ENCODE measurements at places on chromosomes 1 and 21.

- no peak for DNase-seq
These were observed 258.3 kb downstream of the OLFM3 start for GRCh38 chr1:101738475-101738874.

DNA sequence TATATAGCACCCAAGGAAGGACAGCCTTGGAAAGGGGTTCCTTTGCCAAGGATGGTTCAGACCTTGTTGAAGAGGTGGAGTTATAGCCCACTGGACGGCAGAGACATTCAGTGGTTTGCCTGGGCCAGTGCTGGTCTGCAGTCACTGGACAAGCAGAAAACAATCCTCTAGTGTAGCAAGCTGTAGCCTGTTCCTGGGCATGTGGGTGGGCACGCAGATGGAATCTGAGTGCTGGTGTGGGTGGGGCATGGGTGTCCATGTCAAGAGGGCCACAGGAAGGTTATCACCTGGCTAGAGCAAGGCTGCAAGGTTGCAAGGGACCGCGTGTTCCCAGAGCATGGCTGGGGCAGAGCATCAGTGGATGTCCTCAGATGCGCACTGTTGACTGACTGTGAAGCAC is 244.7 kb downstream of the PTPRU start:
- DNase-seq = no peak

- no peak for DNase-seq
These were observed 39.5 kb upstream of the UBE2U start for GRCh38 chr1:64163970-64164369.

GRCh38 chr1:86833461-86834215 is 80.3 kb downstream of the SELENOF start:
- DNase-seq = peak; percentile 64

DNA sequence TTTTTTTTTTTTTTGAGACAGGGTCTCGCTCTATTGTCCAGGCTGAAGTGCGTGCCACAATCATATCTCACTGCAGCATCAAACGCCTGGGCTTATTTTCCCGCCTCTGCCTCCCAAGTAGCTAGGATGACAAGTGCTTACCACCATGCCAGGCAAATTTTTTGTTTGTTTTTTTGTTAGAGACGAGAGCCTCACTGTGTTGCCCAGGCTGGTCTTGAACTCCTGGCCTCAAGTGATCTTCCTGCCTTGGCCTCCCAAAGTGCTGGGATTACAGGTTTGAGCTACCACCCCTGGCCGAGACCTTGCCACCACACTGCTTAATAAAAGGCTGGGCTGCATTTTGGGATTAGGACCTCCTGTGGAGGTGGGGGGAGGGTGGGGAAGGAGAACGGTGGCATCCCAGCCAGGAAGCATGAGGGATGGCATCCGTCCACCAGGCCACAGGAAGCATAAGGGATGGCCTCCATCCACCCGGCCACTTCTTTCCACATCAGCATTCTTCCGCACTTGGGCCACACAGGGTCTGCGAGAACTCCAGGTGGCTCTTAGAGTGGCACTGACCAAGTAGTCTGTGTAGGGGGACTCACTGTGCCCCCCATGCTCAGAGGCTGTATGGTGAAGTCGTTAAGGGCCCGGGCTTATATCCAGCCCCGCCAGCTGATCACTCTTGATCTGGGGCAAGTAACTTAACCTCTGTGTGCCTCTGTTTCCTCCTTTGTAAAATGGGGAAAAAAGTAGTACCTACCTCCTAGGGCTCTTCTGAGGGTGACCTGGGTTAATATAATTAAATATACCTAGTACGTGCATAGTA is 75.0 kb downstream of the GALNT2 start:
- DNase-seq = no peak

GRCh38 chr1:98003442-98003841 is 82.6 kb upstream of the DPYD start:
- DNase-seq = no peak

DNA sequence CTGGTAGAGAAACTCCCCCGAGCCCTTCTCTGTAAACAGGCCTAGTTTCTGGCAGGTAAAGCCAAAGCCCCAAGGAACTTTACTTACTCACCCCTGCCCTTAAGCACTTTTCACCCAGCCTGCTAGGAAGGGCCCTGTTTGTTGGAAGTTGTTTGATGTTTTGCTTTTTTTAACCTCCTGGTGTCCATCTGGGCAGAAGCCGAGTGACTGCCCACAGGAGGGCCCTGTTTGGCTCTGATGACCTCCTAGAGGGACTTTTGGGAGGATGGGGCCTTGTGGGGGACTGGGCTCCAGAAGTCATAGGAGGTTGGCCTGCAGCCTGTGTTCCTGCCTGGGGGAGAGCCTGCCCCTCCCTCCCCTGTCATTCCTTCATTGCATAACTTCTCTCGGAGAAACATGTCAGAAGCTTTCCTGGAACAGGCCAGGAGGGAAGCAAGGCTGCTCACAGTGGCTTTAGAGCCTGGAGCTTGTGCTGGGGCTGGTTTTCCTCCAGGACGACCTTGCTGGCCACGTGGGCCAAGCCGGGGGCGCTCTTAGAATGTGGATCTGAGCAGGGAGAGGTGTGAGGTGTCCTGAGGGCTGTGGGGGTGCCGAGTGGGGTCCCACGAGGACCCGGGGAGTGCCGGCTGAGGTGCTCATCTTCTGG is 33.9 kb downstream of the COQ8A start:
- DNase-seq = peak; percentile 58

GRCh38 chr1:118947790-118948189 is 40.4 kb downstream of the TBX15 start:
- no peak for DNase-seq

DNA sequence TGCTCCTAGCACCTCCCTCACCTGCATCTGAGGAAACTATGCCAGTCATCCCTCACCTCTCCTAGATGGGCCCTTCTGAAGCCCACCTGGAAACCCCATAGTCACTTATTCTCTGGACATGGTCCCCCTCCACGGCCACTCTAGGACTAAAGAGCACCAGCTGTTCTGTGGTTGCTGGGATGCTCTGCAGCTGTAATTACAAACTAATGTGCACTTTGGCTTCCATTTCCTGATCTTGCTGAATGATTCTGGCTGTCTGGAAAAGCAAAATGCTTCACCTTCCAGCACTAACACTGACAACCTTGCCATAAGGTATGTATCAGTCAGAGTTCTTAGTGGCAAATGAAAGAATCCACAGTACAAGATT is 48.7 kb upstream of the PSEN2 start:
- no peak for DNase-seq

- no peak for DNase-seq
These were observed 166.9 kb downstream of the TOMM20 start for GRCh38 chr1:234961456-234962339.

DNA sequence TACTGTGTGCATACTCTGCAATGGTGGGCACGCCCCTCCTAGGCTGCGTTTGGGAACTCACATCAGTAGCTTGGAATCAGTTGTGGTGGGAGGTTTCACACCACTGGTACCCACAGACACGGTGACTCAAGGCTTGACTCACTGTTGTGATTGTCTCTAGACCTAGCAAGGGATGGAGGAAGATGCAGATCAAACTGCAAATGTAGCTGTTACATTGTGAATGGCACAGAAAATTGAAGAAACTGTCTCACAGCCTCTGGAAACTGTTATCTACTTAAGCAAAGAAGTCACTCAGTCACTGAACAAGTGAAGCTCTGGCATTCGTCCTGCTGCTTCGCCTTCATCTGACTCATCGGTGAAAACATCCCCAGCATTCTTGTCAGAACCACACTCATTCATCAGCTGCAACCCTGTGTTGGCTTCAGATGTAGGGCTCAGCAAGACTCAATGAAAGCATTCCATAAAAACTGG is 59.5 kb downstream of the POFUT2 start:
- no peak for DNase-seq

DNA sequence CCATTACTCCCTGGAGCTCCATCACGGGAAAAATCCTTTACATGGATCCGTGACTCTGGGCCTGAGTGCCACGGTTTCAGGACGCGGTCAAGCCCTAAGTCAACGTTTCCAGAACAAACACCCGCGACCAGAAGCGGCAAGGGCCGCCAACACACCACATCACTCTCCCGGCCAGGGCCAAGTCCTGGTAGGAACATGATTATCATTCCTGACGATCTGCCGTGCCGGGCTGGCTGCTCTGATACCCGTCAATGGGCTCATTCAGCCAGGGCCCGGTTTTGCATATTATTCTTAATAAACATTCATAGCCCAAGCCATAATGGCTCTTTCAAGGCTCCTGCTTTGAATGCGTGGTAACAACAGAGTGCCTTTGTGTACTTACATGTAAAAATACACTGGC is 44.6 kb upstream of the SIM2 start:
- DNase-seq = no peak

DNA sequence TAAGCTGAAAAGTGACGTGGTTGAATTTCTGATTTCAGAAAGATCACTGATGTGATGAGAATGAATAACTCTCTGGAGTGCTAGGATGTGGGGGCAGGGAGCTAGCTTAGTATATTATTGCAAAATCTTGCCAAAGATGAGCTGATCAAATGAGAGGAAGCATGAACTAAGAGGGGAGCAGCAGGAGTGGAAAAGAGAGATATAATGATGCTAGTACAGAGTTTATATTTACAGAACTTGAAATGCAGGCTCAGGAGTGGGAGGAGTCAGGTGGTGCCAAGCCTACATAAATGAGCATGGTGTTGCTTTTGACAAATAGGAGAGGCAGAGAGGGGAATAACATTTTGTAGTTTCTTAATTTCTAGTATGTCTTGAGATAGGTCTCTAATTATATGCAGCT is 38.1 kb upstream of the NBL1 start:
- no peak for DNase-seq

DNA sequence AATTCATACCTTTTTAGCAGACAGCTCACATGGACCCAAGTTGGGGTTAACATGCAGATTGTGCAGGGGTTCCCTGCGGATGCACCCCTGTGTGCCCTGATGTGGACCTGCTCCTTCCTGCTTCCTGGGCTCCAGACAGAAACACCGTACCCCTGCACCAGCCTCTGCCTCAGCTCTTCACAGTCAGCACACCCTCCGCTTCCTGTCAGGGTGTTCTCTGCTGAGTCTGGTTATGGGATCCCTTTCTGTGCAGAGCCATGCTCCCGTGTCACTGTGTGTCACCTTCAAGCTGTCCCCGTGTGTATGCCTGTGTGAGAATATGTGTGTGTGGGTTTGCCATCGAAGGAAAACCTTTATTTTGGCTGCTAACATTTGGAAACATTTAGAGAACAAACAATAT is 48.7 kb upstream of the KCNJ15 start:
- DNase-seq = no peak

- DNase-seq = peak; percentile 42
These were observed 508 bp downstream of the HEYL start for GRCh38 chr1:39638965-39639304.

- DNase-seq = peak; percentile 90
These were observed at the start of gene SPATA6 for GRCh38 chr1:48471691-48472576. TSS of gene SPATA6 (minus strand) at chr1:48472204. CDS start at chr1:48472008, 196 bp downstream.

DNA sequence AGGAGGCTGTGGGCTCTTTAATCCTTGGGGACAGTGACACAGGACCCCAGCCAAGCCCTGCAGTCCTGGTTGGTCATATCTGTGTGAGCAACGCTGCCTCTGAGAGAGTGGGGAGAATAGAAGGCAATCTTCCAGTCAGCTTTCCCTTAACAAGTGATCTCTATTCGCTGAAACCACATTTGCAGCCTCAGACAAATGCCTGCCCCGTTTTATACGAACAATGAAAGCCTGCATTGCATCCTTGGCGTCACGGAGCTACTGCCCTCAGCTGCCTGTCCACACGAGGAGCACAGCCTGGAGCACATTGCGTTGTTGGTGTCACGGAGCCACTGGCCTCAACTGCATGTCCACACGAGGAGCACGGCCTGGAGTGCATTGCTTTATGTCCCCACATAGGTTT is 150.2 kb upstream of the ARHGEF16 start:
- no peak for DNase-seq

DNA sequence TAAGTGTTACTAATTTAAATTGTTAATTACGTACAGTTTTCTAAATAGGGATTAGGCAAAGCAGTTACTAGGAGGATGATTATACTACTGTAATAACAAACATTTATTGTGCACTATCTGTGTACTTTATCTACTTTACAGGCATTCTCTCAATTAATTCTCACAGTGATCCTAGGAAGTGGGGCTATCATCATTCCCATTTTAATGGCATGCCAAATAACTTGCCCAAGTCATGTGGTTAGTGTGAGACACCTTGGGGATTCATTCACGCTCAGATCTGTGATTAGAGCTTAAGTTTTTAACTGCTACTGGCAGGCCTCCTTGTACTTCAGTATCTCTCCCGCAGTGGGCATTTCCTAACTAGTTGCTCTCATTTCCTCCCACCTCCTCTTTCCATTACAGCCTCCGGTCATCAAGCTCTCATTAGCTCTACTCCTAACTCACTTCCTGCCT is 11.5 kb downstream of the PHLDA3 start:
- no peak for DNase-seq

DNA sequence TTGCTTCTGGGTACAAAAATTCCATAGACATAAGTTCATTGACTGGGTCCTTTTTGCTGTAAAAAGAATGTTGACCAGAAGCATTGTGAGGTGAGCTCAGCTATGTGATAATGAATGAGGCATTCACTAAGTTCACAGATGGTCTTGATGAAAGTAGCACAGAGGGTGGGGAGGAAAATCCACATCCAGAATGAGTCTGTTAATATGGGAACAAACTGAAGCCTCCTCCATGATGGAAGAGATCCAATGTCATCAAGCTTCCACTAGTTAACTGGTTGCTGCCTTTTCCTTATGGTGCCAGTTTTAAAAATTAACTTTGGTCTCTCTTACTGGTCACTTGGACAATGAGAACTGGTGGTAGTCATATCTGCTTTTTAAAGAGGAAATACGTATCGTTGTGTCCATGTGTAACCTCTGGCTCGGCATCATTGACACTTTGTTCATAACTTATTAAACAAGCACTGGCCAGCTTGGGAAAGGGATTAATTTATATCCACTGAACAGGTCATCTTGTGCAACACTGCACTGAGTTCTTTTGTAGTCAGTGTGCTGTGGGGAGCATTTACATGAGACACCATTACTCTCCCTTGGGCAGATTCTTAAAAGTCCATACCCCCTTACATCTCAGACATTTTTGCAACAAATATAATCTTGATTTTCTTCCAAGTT is 88.6 kb downstream of the ADAMTS1 start:
- no peak for DNase-seq

DNA sequence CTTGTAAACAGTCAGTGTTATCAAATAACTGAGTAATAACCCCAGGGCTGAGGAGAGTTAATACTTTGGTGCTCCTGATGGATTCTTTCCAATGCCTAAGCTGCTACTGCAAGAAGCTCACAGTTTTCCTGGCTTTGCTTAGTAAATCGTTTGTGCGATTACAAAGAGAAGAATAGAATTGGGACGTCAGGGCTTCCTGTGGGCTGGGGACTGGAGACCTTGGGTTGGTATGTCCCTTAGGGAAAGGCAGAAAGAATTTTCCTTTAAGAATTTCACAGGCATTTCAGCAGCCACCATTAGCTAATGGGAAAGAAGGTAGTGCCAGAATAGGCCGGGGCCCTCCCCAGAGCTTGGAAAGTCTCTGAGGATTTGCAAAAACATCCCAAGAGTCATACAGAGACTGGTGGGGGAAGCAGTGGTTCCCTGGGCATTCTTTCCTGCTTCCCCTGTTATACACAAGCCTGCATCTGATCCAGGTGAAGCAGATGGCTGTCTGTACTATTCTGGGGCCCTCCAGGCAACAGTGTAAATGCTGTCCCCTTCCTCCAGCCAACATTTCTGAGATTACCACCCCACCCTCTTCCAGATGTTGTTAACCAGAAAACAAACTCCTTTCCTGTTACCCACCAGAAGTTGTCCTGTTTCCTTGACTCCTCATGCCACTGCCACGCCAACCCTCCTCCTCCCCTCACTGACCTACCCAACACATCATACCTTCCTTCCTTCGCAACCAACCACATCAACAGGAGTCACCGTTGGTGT is 40.2 kb downstream of the PLXNA2 start:
- DNase-seq = no peak

- no peak for DNase-seq
These were observed 35.0 kb upstream of the IFNLR1 start for GRCh38 chr1:24222008-24222605.

All from HuH-7 (cell line).